ENCODE measurements at places on chromosomes 13 and 19.

DNA sequence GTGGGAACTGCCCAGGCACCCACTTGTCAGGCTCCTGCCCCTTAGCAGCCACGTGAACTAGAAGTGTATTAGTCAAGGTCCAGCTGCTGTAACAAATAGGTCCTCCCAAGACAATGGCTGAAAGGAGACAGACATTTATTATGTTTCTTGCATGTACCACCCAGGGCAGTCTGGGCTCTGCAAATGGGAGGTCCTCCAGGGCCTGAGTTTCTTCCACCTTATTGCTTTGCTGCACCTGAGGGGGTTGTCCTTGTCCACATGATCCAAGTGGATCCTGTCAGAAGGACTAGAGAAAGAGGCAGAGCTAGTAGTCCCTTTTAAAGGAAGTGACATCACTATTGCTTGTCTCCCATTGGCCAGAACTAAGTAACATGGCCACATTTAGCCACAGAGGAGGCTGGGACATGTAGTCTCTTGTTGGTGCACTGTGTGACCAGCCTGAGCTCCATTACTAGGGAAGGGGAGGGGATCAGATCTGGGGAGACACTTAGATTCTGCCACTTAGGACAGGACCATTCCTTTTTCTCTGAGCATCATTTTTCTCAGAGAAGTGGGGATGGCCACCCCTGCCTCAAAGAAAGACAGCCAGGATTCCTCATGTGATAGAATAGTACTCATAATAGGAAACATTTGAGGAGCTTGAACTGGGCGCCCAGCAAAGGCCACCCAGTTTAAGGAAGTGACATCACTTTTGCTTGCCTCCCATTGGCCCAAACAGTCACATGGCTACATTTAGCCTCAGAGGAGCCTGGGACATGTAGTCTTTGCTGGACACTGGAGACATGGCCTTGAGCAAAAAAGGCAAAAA, 15.1 kb downstream of the CC2D1A start:
- DNase-seq: peak; percentile 50

DNA sequence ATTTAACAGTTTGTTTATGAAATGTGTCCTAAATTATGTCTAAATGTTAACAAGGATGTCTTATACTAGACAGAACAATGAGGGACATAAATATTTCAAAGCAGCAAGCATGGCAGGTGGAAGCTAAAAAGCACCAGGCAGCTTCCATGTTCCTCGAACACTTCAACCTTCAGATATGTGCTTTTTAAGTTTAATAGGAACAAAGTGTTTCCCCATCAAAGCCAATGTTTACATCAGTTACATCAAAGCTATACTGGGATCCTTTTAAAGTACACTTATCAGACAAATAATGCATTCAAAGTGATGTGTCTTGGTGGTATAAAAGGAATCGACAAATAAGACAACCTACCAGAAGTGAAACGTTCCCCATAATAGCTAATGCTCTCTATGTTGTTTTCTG, 2841.1 kb upstream of the PCDH20 start:
- DNase-seq: no peak

GRCh38 chr13:44819245-44819644, 170.0 kb downstream of the NUFIP1 start:
- DNase-seq: no peak

DNA sequence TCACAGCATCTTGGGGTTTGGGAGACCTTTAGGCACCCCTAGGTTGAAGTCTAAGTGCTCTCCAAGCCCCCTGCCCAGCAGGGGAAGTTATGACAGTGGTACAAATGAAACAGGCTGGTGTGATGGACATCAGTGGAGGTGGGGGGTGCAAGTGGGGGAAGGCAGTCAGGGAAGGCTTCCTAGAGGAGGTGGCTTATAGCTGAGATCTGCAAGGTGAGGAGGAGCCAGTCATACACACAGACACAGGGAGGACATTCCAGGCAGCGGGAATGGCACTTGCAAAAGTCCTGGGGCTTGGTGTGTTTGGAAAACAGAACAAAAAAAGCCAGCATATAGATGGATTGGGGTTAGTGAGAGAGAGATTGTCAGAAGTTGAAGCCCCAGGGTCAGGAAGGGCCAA, 11.6 kb downstream of the HSH2D start:
- DNase-seq: no peak

DNA sequence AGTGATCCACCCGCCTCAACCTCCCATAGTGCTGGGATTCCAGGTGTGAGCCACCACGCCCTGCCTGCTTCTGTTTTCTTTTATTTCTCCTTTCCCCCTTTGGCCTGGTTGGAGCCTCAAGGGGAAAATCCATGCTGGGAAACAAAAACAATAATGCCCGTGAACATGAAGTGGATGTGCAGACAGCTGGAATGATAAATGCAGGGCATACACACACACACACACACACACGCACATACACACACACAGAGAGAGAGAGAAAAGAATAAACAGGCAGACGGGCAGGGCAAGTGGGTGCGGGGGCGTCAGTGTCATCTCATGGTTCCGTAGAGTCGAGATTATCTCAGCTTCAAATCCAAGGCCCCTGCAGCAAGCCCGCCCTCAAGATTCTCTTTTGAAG, 4.4 kb upstream of the PLEKHF1 start:
- no peak for DNase-seq

- DNase-seq: no peak
Observed at GRCh38 chr13:75181906-75182305, 300.1 kb downstream of the TBC1D4 start.

- no peak for DNase-seq
Observed at GRCh38 chr19:39865186-39865585, 19.0 kb upstream of the FBL start.

DNA sequence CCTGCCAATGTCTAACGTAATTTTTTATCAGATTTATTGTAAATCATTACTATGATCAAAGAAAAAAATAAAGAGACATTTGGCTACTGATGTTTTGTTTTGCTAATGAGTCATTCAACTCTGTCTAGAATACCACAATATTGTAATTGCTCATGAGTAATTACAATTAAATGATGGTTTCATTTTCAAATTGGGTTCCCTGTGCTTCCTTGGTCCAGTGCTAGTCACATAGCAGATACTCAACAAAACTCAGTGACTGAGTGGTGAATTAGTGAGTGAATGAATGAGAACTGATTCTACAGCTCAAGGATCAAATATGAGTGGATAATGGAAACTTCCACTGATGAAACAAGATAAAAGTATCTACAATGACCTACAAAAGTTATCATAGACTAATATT, 304.7 kb downstream of the POU4F1 start:
- no peak for DNase-seq

- no peak for DNase-seq
Observed at GRCh38 chr19:38941979-38942378, 11.2 kb downstream of the MRPS12 start.

- DNase-seq: no peak
Observed at GRCh38 chr19:29122185-29122584, 90.8 kb downstream of the UQCRFS1 start.

DNA sequence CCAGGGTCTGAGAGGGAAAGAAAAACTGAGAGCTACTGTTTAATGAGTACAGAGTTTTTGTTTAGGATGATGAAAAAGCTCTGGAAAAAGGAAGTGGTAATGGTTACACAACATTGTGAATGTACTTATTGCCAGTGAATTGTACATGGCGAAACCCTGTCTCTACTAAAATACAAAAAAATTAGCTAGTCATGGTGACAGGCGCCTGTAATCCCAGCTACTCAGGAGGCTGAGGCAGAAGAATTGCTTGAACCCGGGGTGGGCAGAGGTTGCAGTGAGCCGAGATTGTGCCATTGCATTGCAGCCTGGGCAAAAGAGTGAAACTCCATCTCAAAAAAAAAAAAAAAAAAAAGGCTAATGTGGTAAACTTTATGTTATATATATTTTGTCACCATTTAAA, 96.3 kb downstream of the VWA8 start:
- DNase-seq: no peak

DNA sequence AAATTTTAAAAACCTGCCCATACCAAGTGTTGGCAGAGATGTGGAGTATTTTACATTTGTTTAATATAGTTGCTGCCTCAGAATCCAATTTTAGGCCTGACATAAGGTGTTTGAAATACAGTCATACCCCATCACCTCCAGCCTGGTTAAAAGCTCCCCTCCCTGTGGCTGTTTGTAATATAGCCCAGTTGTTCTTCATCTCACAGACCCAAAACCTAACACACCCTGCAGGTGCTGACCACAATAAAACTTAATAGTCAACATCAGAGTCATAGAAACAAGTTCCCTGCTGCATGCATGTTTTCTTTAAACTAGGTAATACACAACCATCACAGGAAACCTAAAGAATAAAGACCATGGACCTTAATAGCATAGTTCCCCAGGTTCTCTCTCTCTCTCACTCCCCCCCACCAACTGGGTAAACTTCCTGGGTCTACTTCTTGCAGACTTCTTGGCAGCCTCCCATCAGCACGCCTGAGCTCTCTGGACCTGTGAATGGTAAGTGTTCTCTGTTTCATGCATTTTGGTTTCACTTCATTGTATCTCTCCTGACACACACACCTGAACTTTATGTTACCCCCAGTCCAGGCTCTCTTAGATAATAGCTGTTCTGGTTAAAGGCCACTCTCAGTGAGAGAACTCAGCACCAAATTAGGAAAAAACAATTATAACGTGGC, 1369.9 kb downstream of the EFNB2 start:
- peak; percentile 73 for DNase-seq

- no peak for DNase-seq
Observed at GRCh38 chr19:28868836-28869235, 344.1 kb downstream of the UQCRFS1 start.

DNA sequence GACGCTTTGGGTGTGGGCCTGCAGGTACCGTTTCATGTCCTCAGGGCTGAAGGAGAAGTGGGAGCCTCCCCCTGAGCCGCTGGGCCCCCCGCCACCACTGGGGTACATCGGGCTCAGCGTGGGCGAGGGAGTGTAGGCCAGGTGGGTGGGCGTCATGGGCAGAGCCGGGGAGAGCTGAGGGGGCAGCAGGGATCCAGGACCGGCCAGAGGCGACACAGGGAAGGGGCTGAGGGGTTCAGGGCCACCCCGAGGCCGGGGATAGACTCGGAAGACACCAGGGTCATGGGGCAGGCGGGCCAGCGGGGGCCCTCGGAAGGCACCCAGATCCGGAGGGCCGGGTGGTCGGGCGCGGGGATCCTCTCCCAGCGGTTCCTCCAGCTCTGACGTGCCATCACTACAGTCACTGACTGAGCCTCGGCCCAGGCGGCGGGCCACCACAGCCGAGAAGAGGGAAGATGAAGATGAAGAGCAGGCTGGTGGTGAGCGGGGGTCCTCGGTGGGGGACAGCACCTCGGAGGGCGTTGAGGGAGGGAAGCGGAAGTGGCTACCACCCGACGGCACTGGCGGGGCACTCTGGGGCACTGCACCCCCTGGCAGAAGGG, 5.7 kb downstream of the ERF start:
- DNase-seq: no peak

- DNase-seq: no peak
Observed at GRCh38 chr13:103960001-103960400, 893.8 kb upstream of the SLC10A2 start.

- no peak for DNase-seq
Observed at GRCh38 chr13:40087091-40088002, 431.9 kb downstream of the COG6 start.

- peak; percentile 82 for DNase-seq
Observed at GRCh38 chr13:98523455-98524102, 53.3 kb downstream of the STK24 start.

- no peak for DNase-seq
Observed at GRCh38 chr13:73167028-73167820, 108.4 kb downstream of the KLF5 start.

- no peak for DNase-seq
Observed at GRCh38 chr19:33724721-33725060, 72.0 kb upstream of the KCTD15 start.

DNA sequence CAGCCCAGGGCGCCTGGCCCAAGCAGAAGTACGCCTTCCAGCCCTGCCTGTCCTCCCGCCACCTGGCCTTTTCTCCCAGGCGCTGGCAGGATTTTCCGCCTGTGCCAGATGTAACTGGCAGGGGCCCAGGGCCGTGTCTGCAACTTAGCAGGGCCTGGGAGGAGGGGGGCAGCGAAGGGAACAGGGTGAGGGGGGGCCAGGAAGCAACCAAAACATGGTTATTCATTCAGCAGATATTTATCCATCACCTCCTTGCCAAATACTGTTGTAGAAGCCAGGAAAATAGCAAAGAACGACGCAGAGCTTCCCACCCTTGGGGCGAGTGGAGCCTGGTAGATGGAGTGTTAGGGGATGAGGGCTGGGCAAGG, 5.6 kb downstream of the TLE6 start:
- DNase-seq: peak; percentile 51

DNA sequence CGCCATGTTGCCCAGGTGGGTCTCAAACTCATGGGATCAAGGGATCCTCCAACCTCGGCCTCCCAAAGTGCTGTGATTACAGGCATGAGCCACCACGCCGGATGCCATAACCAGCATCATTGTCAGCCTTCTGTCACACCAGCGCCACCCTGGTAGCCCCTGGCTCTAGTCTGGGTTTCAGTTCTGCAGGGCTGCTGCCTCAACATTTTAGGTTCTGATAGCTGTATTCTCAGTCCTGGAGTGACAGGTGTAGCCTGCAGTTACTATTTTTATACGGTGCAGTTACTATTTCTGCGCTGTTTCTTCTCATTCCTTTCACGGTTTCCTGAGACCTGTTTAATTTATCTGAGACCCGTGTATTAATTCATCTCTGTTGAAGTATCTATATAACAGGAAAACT, 57.1 kb downstream of the TRPM4 start:
- DNase-seq: peak; percentile 82

- DNase-seq: no peak
Observed at GRCh38 chr13:59531571-59532091, 632.1 kb downstream of the DIAPH3 start.

GRCh38 chr19:42057846-42058245, 12.2 kb downstream of the GRIK5 start:
- no peak for DNase-seq

DNA sequence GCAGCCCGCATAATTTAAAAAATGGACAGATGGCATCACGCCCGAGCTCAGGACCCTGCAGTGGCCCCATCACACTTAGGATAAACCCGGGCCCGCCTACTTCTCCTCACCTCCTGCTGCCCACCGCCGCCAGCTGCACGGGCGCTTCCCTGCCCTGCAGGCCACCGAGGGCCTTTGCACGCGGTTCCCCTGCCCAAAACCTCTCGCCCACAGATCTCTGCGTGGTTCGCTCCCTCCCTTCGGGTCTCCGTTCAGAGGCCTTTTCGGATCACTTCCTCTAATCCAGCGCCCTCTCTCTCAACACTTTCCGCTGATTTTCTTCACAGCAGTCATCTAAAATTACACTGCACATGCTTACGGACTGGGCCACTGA, 1.8 kb downstream of the SHISA7 start:
- DNase-seq: peak; percentile 68

GRCh38 chr13:50670847-50671496, 172.5 kb downstream of the DLEU7 start:
- no peak for DNase-seq

Measured in RPMI8226 (cell line).